ENCODE measurements at places on chromosomes 5 and 9. TPM values are rescaled to one million over a fixed set of nuclear protein-coding genes. Genes with fewer than 3 reads are reported as not detected.

- no peak for DNase-seq
- no peak overlapping the region for H3K4me3 ChIP-seq
- H3K27ac ChIP-seq: no peak overlapping the region
- no peaks in the 10 kb centered on the region for H3K4me1 ChIP-seq
Measured at GRCh38 chr9:108166519-108166918, 677.0 kb upstream of the KLF4 start.

DNA sequence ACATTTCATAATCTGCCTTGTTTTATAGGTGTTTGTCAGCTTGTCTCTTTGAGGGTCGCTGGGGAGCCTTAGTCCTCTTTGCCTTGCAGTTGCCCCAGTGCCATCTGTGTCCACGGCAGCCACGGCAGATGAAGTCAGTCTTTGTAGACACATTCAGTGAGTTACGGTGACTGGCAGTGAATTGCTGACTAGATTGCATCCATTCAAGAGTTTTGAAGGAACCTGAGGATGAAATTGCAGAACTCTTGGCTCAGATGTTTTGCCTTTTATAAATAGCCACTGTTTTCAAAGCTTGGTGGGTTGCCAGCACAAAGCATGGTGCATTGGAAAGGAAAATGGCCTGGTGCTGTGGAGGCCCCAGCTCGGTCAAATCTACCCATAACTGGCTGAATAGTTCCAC, 125.6 kb downstream of the TRIO start:
- no peak for DNase-seq
- no peak overlapping the region for H3K27ac ChIP-seq
- peaks cover 13% of the 10 kb centered on the region for H3K4me1 ChIP-seq
- H3K4me3 ChIP-seq: no peak overlapping the region
- H3K27me3 ChIP-seq: peaks cover 15% of the 10 kb centered on the region
- no peaks in the 10 kb centered on the region for H3K36me3 ChIP-seq

DNA sequence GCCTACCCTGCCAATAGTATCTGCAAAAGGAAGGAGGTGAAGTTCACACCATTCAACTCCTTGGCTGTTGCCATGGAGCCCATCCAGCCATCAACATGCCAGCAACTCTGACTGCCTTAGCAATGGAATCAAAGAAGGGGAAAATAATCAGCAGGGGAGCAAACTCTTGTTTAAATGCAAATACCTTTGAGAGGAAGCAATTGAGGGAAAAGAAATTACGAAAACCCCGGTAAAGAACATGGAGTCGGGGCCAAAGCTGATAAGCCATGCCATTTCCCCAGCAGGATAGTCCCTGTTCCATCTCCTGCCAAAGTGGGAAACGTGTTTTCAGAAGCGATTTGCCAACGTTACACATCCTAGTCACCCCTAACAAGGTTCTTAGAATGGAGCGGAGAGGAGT, 69.0 kb downstream of the MFAP3 start:
- H3K4me3 ChIP-seq: no peak overlapping the region
- peaks cover 6% of the 10 kb centered on the region for H3K4me1 ChIP-seq
- no peak overlapping the region for H3K27ac ChIP-seq
- DNase-seq: no peak
- H3K27me3 ChIP-seq: peaks cover 2% of the 10 kb centered on the region

GRCh38 chr9:114383521-114384231, 4.1 kb downstream of the AKNA start:
- peak overlapping the region; percentile 99 for H3K4me3 ChIP-seq
- H3K36me3 ChIP-seq: peaks cover 84% of the 10 kb centered on the region
- H3K4me1 ChIP-seq: peaks cover 60% of the 10 kb centered on the region
- H3K27me3 ChIP-seq: no peaks in the 10 kb centered on the region

DNA sequence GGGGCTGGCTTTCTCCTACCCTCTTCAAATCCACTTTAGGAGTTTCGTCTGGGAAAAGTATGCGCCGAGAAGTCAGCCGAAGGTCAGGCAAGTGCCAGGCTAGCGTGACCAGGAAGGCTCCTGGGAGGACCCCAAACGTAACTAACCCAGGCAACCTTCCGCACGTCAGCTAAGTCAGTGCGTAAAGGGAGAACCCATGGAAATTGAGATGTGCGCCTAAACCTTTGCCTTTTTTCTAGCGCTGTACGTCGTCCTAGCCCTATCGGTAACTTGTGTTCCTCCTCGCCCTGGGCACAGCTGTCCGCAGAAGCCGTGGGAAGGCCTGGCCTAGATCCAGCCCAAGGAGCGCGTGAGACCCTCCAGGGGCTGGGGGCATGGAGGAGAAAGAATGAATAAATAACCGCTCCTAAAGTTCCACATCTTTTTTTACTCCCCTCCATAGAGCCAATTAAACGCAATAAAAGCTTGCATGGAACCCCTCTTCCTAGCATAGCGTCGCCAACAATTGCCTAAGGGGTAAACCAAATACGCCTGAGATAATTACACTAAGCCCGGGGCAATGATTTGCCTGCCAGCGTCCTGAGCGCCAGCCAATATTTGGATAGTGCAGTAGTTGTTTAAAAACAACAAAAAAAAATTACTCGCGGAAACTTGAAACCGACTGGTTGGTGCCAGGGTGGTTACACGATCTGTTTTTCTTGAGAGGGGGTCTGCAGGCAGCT, 4.0 kb upstream of the FOXB2 start:
- no peak overlapping the region for H3K4me3 ChIP-seq
- DNase-seq: no peak

GRCh38 chr5:90293931-90294330, 115.6 kb downstream of the CETN3 start:
- no peaks in the 10 kb centered on the region for H3K27me3 ChIP-seq
- DNase-seq: no peak
- no peak overlapping the region for H3K4me3 ChIP-seq
- no peak overlapping the region for H3K27ac ChIP-seq
- H3K36me3 ChIP-seq: no peaks in the 10 kb centered on the region

GRCh38 chr9:99607842-99608448, 213.7 kb upstream of the NR4A3 start:
- peaks cover 14% of the 10 kb centered on the region for H3K4me1 ChIP-seq
- no peak for DNase-seq
- no peaks in the 10 kb centered on the region for H3K36me3 ChIP-seq
- no peak overlapping the region for H3K27ac ChIP-seq
- no peaks in the 10 kb centered on the region for H3K27me3 ChIP-seq

- H3K27ac ChIP-seq: no peak overlapping the region
- peaks cover 16% of the 10 kb centered on the region for H3K4me1 ChIP-seq
- no peak overlapping the region for H3K4me3 ChIP-seq
- H3K36me3 ChIP-seq: no peaks in the 10 kb centered on the region
- no peaks in the 10 kb centered on the region for H3K27me3 ChIP-seq
- peak; percentile 4 for DNase-seq
Measured at GRCh38 chr5:133397990-133398645, 214.2 kb downstream of the FSTL4 start.

The GDA gene
- not detected for total RNA-seq

The CNTNAP3 gene
- total RNA-seq: not detected

Data from activated T-helper 2 cell treated with anti-CD3 and anti-CD28 coated beads, Interferon-gamma antibody, Interleukin-2, Interleukin-4, amounts not matched to agents 10 μg/mL and 5 μg/mL and 100 μg/mL, durations not matched to agents 14 hours and 24 hours and 36 hours (primary cell).